ENCODE measurements at places on chromosomes 12 and 14.

DNA sequence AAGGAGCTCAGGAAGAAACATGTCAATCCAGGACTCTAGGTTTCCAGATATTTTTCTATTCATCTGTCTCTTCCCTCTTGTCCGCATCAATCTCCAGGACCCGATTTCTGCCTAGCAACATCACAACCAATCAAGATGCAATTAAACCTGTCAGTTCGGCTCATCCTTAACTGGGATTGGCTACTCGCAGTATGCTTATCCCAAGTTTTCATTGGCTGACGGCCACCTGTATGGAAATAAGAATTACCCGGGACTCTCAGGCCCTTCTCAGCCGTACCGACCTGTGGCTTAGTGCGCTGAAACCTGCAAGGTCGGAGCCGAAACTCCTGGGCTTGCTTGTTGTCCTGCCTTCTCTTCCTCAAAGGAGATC lies 20.4 kb upstream of the ATP5MC2 start:
- no peak for DNase-seq

- peak; percentile 85 for DNase-seq
Observed at GRCh38 chr12:31749024-31749704, 20.3 kb upstream of the AMN1 start.

DNA sequence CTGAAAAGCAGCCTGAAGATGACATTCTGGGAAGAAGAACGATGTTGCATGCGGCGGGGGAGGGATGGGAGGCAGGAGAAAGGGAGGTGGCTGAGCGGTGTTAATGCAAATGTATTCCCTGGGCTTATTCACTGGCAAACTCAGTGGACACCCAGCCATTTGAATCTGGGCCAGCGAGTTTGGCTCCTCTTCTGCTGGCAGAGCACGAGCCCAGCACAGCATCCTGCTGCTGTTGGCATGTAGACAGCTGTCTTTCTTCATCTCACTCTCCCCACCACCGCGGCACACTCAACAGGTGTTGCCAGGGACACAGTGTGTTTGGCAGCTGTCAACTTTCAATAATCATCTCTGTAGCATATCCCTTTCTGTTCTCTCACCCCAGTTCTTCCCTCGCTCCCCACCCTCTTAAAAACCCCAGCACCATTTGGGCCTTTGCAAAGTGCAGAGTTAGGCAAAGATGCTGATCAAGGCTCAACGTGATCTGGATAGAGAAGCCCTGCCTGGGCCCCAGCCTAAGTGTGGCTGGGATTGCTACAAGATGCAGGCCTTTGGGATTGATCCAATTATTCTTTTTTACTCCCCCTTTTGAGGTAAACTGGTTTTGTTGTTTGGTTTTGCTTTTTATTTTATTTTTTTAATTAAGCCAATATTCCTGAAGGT lies 131.9 kb downstream of the EXOC5 start:
- DNase-seq: no peak

- peak; percentile 28 for DNase-seq
Observed at GRCh38 chr12:15580431-15580830, 208.8 kb downstream of the EPS8 start.

GRCh38 chr14:66539034-66539433 lies 31.1 kb downstream of the GPHN start:
- no peak for DNase-seq

DNA sequence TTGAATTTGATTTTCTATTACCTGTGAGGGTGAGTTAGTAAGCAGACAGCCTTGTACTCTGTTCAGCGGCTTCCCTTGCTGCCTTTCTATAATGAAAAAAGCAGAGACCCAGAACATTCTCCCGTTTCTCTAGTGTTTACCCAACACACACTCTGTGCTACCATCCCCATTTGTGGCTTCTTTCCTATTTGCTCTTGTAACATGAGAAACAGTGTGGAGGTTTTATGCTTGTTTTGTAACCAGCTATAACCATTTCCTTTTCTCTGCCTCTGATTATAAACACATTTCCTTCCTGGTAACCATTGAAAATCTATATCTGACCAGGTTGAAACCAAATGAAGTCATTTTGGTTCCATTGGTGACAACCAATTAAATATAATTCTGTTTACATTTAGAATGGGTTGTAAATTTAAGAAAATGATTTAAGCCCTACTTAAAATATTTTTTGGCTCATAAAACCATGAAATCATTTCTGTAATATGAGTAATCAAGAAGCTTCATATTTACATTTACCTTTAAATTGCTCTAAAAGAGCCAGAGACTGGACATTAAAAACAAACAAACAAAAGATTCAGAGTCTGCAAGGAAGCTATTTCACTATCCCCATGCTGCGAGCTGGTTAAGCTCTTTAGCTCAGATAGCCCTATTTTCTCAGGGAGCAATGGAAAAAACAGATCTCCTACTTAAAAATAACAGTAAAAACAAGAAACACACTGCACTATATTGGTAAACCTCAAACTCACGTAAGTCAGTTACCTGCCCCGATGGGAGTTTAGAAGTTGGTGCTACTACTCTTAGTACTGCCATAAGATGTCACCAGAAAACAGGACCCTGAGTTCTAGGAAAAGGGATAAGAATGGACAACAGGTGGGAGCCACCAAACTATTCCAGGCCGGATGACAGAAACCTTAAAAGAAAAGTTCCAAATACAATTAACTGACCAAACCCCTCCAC lies 206.5 kb upstream of the EEA1 start:
- no peak for DNase-seq

DNA sequence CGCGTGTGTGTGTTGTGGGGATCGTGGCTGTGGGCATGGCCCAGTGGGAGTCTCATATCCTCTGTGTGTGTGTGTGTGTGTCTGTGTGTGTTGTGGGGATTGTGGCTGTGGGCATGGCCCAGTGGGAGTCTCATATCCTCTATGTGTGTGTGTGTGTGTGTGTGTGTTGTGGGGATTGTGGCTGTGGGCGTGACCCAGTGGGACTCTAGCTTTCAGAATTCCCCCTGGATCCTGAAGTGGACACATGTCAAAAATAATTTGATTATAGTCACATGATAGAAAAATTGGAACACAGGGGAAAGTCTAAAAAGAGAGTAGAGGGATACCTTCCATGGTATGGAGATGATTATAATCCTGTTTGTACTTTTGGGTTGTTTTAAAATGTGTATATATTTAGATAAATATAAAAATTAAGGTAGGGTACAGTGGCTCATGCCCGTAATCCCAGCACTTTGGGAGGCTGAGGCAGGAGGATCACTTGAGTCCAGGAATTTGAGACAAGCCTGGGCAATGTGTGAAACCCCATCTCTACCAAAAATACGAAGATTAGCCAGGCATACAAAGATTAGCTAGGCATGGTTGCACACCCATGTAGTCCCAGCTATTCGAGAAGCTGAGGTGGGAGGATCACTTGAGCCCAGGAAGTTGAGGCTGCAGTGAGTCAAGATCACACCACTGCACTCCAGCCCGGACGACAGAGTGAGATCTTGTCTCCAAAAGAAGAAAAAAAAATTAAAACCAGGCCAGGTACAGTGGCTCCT lies 11.0 kb downstream of the PAPLN start:
- DNase-seq: no peak

DNA sequence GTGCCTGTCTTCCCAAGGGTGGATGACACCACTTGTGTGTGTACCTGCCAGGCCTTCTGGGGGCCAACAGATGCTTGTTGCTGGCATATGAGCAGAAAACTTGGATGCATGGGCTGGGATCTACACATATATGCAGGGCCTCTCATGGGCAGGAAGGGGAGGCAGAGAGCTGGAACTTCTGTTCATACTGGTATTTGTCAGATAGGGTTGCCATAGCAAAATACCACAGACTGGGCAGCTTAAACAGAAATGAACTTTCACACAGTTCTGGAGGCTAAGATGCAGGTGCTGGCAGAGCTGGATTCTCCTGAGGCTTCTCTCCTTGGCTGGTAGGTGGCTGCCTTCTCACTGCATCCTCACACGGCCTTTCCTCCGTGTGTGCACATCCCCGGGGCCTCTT lies 121.8 kb downstream of the SUDS3 start:
- no peak for DNase-seq

GRCh38 chr14:55370883-55371455 lies 40.7 kb downstream of the ATG14 start:
- no peak for DNase-seq
